Right forelimb (tissue), 1 donor: ENCODE measurements at places on chromosomes 3 and 15.

DNA sequence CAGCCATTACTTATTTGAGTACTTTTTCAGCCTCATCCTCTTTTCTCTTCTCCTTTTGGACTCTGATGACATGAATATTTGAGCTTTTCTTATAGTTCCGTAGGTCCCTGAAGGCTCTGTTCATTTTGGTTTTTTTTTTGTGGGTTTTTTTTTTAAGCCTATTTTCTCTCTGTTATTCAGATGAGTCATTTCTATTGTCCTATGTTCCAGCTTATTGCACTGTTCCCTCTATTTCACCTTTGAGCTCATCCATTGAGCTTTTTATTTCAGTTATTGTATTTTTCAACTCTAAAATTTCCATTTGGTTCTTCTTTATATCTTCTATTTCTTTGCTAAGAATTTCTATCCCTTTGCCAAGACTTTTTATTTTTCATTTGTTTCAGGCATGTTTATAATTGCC is 7.2 kb upstream of the MGLL start:
- no peak for DNase-seq

- DNase-seq: no peak
Observed at GRCh38 chr15:83164111-83164770, 43.4 kb downstream of the HDGFL3 start.

GRCh38 chr15:71691458-71692417 is 118.6 kb upstream of the NR2E3 start:
- DNase-seq: peak; percentile 74

DNA sequence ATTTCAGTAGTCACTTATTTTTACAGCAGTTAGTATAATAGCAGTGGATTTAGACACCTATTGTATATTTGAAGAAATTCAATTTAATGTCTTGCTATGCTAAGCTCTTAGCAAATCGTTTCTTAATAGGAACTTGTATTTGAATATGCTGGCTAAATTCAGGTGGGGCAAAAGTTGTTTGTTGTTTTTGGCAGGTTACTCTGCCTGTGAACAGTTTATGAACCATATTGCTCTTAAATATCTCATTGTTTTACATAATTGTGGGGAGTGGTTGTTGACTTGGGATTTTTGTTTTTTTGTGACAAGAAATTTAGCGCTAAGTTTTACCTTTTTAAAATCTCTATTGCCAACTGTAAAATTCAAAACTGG is 43.4 kb downstream of the NR2C2 start:
- no peak for DNase-seq

GRCh38 chr15:77107068-77107467 is 36.2 kb upstream of the TSPAN3 start:
- DNase-seq: peak; percentile 54

- DNase-seq: peak; percentile 56
Observed at GRCh38 chr15:71612397-71612722, 198.0 kb upstream of the NR2E3 start.

GRCh38 chr15:90665288-90666134 is 51.6 kb upstream of the BLM start:
- peak; percentile 80 for DNase-seq

DNA sequence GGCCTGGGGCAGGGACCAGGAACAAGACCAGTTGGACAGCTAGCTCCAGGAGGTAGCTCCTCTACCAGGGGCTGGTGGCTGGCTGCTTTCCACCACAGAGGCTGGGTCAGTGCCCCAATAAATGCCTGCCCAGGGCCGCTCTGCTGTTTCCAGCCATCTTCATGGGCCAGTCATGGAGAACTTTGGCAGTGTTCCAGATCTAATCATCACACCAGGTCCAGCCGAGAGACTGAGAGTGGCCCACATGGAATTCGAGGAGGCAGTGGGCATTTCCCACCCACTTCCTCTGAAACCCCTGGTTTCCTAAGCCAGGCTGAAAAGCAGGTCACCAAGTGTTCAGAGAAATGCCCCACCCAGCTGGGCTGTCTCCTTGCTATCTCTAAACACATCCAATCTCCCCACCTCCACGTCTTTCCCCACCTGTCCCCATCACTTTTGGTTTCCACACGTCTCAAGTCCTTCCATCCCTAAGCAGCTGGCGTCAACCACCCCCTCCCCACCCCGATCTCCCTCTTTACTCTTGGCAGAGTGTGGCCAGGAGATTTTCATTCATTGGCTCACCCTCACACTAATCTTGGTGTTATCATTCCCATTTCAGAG is 190.0 kb upstream of the LINGO1 start:
- DNase-seq: no peak

GRCh38 chr15:75891895-75892294 is 11.8 kb upstream of the FBXO22 start:
- DNase-seq: no peak

DNA sequence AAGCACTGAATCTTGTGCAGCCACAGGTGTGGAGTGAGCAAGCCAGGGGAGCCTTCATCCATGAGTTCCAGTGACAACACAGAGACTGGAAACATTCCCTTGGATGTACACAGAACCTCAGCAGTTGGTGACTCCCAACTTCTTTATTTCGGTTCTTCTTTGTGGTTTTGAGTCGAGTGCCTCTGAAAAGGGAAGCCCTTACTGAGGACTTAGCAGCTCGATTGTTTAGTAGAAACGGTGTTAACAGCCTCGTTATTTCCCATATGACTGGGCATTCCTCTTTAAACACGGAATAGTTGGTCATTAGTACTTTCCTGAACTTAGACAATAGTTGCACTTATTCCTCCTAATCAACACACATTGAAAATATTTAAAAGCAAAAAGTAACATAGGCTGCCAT is 7.7 kb downstream of the SLCO3A1 start:
- no peak for DNase-seq

DNA sequence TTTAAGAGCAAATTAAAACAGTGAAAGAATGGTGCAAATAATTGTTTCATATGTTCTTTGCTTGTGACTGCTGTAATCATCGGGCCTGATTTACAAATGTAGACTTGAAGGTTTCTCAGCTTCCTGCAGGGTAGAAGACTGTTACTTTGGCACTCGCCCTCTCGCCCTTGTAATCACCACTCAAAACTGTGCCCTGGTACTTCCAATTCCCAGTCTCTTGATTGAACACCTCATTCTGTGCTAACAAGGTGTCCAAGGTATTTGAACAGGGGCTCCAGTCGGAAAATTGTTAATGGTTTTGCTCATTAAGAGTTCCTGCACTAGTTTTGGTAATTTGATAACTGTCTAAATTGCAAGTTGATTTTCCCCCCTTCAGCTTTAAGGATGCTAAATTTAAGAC is 209.5 kb downstream of the ZIC1 start:
- DNase-seq: no peak

GRCh38 chr15:97745481-97746071 is 214.9 kb upstream of the ARRDC4 start:
- no peak for DNase-seq

DNA sequence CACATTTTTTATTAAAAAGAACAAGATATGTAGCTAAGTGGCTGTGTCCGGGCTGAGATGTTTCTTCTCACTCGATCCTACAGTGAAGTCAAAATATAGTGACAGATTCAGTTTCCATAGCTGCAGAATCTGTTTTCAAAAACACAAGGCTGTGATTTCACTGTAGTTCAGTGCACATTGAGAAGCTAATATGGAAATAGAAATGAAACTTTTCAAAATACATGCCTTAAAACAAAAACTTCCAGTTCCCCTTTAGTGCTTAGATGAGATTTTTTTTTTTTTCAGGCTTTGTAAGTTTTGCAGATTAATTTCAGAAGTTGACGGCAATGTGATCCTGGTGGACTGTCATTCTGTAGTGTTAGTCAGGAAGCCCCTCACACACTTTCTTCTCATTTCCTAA is 23.8 kb upstream of the TRAK1 start:
- no peak for DNase-seq

- DNase-seq: no peak
Observed at GRCh38 chr15:47194718-47195117, 522.6 kb upstream of the SEMA6D start.

- DNase-seq: peak; percentile 84
Observed at GRCh38 chr3:142595951-142596725, at the start of gene PLS1. Gene PLS1 (plus strand): TSS chr3:142596393. CDS start chr3:142664238, 67,845 bp downstream.

DNA sequence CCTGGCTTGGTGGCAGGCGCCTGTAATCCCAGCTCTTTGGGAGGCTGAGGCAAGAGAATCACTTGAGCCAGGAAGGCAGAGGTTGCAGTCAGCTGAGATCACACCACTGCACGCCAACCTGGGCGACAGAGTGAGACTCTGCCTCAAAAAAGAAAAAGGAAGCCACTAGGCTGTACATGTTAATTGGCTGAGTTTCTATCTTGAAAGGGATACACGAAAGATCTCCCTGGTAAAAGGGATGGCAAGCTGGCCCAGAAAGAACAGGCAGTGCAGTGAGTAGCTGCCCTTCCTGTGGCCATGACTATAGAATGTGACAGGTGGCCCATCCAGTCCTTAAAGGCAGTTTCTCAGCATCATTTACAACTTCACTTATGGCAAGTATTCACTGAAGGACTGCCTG is 12.3 kb downstream of the LRIG1 start:
- no peak for DNase-seq

- no peak for DNase-seq
Observed at GRCh38 chr3:19931767-19932188, 2.2 kb downstream of the EFHB start.

DNA sequence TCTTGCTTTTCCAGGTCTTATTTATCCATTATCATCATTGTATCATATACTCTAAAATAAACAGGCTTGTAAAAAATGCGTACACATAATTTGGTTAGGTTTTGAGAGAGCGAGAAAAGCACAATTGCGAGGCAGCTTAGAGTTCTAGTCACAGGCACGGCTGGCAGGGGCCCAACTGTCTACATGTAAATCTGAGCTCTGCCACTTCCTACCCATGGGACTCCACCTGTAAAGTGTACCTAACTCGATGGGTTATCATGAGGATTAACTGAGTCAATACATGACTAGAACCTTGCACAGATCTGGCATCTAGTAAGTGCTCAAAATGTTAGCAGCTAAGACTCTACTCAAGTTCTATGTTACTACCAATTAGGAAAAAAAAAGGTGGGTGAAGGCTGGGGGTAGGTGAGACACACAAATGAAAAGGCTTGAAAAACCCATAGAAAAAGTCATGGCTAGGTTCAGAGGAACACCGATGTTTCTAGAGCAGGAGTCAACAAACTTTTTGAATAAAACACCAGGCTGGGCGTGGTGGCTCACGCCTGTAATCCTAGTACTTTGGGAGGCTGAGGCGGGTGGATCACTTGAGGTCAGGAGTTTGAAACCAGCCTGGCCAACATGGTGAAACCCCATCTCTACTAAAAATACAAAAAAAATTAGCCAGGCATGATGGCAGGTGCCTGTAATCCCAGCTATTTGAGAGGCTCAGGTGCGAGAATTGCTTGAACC is 36.2 kb downstream of the GLB1 start:
- DNase-seq: no peak

- no peak for DNase-seq
Observed at GRCh38 chr15:83108266-83109219, 1.1 kb downstream of the TM6SF1 start.

GRCh38 chr3:168024537-168024941 is 71.2 kb downstream of the GOLIM4 start:
- DNase-seq: no peak

- no peak for DNase-seq
Observed at GRCh38 chr3:120762615-120763014, 20.1 kb downstream of the GTF2E1 start.

DNA sequence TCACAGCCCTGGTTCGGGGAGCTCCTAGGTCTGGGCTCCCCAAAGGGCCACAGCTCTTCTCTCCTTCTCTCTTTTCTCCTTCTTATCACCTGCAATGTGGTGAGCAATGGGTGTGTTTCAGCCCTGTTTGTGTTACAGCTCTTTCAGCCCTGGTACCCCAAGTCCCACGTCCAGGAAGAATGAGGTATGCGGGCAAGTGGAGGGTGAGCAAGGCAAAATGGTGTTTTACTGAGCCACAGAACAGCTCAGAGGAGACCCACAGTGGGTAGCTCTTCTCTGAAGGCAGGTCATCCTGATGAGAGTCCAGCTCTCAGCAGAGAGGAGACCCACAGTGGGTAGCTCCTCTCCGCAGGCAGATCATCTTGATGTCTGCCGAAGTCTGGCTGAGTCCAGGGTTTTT is 86.8 kb downstream of the BFSP2 start:
- DNase-seq: no peak

DNA sequence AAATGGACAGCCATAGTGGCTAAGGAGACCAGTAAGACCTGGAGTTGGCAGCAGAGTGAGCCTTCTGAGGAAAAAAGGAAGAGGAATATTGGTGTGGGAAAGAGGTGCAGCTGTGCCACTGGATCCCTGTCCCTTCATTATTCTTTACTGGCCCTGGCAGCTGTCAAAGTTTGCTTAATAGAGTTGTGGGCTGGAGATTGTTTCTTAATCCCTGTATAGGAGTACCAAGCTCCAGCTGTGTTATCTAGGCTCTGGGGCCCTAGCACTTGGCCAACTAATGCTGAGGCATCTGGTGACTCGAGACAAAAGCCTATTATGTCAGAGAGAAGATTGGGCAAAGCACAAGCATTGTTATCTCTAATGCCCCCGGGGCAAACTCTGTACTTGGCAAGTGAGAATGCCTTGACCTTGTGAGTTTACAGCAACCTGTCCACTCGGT is 61.4 kb downstream of the ZNF609 start:
- no peak for DNase-seq

GRCh38 chr3:46098319-46098761 is 71.1 kb upstream of the XCR1 start:
- DNase-seq: no peak

DNA sequence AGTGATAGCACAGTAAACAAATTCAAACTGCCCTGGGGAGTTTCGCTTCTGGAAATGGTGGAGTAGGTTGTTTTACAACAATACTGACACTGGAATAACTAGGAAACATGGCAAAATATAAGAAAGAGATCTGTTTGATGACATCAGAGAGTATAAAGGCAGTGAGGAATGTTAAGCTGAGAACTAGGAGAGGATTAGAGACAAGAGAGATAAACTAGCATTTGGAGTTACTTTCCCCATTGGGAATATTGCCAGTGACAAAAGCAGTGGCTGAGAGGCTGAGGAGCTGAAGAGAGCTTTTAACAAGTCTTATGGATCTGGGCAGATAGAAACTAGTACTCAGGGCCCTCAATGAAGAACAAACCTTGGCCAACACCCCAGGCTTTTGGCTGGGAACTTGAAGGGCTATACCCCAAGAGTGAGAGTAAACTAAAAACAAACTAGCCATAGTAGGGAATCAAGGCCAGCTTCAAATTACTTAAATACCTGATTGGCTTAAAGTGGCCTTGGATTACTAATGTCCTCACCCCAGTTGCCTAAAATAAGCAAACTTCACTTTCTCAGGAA is 280.4 kb downstream of the KLF13 start:
- DNase-seq: no peak

DNA sequence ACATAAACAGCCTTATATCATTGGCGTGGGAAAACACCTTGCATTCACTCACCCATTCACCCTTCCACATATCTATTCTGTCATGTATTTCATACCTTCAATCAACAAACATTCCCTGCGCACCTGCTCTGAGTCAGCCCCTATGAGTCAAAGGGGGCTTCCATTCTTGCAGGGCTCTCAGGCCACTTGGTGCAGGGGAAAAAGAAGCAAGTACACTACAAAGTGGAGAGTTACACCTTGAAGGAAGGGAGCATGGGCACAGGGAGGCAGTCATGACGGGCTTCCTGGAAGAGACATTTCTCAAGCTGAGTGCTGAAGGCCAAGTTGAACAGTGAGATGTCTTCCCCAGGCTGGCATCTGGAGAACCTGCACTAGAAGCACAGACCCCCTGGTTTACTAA is 4.6 kb upstream of the AMOTL2 start:
- peak; percentile 17 for DNase-seq

GRCh38 chr15:43046484-43046883 is 59.4 kb downstream of the UBR1 start:
- no peak for DNase-seq

GRCh38 chr3:114299421-114299820 is 5.6 kb downstream of the TIGIT start:
- no peak for DNase-seq
